ENCODE measurements at places on chromosomes 1 and 21.

GRCh38 chr21:26055841-26056264, 114.7 kb downstream of the APP start:
- no peak for DNase-seq

- no peak for DNase-seq
These were observed 23.4 kb upstream of the TDRD10 start for GRCh38 chr1:154478639-154479038.

GRCh38 chr1:181089017-181089675, 646 bp downstream of the IER5 start:
- DNase-seq, result no peak

- no peak for DNase-seq
These were observed 7.2 kb downstream of the CBR1 start for GRCh38 chr21:36076878-36077655.

DNA sequence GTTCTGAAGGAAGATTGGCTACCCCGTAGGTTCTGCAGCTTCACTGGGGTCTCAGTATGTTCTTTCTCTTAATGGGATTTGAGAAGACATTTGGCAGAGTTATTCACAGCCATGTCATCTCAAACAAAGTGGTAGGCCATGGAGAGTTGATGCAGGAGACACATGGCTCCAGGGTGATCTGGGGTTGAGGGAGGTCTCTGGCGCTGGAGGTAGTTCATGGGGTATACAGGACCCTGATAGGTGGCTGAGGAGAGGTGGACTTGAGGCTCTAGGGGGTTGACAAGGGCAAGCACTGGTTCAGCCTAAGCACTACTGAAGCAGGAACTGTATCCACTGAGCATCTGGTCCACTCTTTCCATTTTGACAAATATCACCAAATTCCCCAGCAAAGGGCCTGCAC, 100.4 kb downstream of the C1orf94 start:
- no peak for DNase-seq

GRCh38 chr1:22878626-22879025, 94.0 kb downstream of the LACTBL1 start:
- DNase-seq, result no peak

GRCh38 chr1:104991702-104992101, 1242.0 kb downstream of the AMY1C start:
- no peak for DNase-seq

DNA sequence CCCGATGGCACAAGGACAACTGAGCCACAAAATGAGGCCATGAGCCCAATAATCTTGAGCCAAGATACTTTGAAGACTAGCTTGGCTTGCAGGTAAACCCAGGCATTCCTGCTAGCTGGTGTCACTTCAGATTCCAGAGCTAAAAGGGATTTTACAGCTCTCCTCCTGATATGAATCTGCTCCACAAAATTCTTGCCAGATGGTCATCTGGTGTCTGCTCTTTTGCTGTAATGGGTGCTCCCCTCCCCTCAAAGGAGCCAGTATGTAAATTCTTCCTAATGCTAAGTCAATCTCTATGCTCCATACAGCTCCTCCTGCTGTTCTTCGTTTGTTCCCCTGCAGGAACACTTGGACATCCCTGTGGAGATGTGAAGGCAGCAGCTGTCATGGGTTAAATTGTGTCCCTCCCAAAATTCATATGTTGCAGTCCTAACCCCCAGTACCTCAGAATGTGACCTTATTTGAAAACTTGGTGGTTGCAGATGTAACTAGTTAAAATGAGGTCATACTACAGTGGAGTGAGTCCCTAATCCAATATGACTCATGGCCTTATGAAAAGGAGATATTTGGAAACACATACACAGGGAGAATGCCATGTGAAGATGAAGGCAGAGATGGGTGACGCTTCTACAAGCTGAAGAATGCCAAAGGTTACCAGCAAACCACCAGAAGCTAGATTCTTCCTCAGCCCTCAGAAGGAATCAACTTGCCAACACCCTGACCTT, 180.6 kb upstream of the PALMD start:
- DNase-seq, result peak; percentile 10
